ENCODE measurements at places on chromosomes 13 and 19.

- DNase-seq = no peak
Observed at GRCh38 chr19:12159773-12160414, 3.0 kb upstream of the ZNF136 start.

DNA sequence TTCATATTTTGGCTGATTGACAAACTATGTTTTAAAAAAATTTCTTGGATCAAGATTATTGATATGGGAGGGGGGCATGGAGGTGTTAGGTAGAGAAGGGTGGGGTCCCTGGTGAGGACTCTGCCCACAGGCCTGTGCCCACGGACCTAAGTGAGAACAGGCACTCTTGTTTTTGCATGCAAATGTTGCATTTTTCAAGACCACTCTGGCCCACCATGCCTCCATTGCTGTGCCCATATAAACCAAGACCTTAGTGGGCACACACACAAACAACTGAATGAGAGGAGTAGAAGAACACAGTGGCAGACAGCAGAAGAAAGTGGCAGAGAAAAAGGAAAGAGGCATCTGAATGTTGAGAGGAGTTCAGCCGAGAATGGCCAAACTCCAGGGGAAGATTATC lies 69.6 kb upstream of the ZNF98 start:
- DNase-seq = no peak

DNA sequence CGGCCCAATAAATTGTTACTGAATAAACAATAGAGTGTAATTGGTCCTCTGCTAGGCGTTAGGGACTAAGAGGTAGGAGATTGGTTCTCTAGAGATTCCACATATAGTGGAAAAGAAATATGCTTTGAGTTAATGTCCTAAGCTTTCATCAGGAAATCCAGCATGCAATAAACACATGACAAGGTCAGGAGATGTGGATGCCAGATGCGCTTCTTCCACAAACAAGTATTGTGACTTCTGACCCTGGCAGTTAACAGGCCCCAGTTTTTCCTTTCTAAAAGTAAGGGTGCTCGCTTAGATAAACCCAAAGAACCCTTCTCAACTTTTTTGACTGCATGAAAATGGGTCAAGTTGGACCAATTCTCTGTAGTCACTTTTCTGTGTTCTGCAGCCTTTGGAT lies 146.5 kb upstream of the SOX21 start:
- DNase-seq = no peak

- no peak for DNase-seq
Observed at GRCh38 chr13:27534981-27535380, 84.6 kb upstream of the MTIF3 start.

DNA sequence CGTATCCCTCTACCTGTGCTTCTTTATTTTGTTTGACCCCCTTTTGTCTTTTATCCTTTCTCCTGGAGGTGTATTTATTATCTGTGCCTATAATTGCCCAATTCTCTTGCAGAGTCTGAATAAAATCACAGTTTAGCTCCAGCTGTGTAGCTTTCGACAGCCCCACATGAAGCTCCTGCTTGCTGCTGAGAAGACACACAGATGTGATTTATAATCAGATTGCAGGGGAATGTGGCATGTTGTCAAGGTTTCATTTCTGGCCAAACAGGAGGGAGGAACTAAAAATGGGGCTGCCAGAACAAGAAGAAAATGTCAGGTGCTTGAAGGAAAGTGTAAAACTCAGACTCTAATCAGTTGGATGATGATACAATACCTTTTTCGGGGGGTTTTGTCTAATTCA lies 22.7 kb downstream of the CCNA1 start:
- no peak for DNase-seq

DNA sequence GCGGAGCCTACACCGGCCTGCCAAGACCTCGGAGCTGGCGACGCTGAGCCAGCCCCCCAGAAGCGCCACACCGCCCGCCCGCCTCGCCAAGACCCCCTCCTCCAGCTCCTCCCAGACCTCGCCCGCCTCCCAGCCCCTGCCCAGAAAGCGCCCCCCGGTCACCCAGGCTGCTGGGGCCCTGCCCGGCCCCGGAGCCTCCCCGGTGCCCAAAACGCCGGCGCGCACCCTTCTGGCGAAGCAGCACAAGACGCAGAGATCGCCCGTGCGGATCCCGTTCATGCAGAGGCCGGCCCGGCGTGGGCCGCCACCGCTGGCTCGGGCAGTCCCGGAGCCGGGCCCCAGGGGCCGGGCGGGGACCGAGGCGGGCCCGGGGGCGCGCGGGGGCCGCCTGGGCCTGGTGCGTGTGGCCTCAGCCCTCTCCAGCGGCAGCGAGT lies 10.2 kb downstream of the C19orf25 start:
- DNase-seq = no peak

DNA sequence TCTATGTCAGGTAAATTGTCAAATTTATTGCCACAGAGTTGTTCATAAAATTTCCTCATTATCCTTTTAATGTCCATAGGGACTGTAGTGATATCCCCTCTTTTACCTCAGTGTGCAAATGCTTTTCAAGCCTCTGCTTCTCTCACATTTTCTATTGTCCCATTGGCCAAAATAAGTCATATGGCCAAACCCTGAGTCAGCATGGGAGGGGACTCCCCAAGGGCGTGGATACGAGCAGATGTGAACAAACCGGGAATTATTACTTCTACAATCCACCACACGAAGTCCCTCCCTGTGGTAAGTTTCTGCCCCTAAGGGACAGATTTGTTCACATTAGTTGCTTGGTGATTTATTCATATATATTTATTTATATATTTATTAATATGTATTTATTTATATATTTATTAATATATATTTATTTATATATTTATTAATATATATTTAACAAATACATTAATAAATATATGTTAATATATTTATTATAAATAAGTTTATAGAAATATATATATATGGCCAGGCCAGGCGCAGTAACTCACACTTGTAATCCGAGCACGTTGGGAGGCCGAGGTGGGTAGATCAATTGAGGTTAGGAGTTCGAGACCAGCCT lies 20.1 kb upstream of the CAMSAP3 start:
- DNase-seq = no peak

DNA sequence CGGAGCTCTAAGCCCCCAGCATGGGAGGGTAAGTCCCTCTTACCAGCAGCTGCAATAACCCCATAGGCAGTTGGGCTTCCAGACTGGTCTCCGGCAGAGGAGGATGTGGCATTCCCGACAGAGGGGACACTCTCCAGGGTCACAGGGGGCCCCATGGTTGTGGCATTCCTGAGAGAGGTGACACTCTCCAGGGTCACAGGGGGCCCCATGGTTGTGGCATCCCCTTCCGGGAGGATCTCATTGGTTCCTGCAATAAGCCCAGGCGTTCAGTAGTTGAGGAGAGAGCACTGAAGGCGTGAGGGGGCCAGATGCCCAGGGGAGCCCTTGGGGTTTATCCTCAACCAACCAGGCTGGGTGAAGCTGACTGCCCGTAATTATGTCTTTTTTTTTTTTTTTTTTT lies 5.4 kb downstream of the CD320 start:
- DNase-seq = peak; percentile 8

DNA sequence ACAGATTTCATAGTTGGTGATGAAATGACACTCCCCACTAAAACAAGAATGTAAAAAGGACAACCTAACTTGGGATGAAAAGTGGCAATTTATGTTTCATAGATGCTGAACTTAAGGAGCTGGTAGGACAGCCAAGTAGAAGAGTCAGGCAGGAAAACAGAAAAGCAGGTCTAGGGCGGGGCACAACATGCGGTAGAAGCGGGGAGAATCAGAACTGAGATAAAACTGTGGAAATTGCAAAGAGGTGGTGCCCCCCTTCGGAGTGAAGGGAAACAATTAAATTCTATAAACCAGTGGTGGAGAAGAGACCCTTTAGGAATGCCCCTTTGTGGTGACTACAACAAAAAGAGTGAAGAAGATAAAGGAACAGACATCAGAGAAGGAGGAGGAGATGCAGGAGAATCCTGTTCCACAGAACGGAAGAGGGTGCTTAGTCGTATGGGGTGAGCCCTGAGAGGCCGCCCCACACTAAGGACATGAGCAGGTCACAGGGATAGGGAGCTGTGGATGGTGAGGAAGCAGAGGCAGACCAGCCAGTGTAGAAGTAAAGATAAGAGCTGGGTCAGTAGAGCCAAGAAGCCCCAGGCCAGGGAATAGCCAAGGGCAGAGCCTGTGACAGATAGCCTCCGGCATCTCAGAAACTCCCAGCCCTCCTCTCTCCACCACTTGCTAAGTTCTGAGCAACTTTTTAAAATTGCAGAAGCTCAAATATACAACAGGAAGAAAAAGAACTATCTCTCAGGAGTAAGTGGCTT lies 100.3 kb upstream of the DOCK9 start:
- DNase-seq = no peak

DNA sequence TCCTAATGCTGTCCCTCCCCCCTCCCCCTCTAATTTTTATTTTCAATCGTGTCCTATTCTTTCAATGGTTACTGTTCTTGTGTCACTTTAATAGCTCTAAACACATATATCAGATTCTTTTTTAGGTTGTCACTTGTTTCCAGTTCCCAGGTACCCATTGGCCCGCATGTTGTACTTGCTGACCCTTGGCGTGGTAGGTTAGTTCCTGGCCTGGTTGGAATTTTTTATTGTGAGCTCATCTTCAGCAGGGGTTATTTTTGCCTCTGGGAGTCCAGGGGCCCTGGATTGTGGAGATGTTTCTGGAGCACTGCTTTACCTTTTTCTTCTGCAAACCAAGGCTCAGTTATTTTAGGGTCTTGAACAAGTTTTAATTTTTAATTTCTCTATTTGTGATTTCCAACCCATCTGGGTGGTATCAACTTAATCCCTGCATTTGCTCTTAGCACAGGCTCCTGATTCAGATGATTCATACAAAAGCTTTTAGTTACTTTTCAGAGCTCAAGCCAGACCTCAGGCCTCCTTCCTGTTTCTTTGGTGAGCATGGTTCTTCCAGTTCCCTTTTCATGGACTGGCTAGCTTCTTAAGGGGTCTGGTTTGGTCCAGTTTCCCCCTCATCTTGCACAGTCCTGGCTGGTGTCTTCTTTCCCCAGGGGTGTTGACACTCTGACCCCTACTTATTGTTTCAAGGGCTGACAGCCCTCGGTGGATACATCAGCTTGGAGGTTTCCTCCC lies 220.5 kb downstream of the TM9SF2 start:
- no peak for DNase-seq
